ENCODE measurements at places on chromosomes 13 and 19. TPM values are rescaled to one million over a fixed set of nuclear protein-coding genes. Genes with fewer than 3 reads are reported as not detected.

GRCh38 chr19:38932425-38933179, 1.9 kb downstream of the MRPS12 start:
- peak; percentile 51 for DNase-seq

GRCh38 chr19:48218997-48219396, 36.7 kb downstream of the CARD8 start:
- no peak for DNase-seq

DNA sequence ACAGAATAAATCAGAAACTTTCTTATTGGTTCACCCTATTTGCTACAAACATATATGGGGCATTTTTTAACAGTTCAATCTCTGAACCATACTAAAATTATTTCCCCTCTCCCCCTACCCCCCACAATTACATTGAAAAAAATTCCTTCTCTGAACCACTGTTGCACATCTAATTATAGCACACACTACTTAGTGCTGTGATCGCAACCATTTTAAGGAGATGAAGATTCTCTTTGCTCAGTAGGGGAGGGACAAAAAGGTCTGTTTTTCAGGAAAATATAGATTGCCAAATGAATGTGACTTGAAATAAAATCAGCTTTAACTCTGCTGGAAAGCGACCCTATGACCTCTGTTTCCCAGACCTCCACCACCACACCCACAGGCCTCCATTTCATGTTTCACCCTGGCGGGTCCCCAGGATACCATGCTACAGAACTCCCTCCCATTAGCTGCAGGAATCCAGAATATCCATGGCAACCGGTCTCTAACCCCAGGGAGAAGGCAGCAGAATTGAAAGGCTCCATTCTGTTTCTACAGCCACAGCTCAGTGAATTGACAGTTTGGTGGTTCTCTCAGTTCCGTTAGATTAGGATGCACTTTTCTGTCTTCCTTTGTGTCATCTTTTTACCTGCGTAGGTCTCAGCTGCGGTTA, 286.3 kb downstream of the TBC1D4 start:
- no peak for DNase-seq

Gene LILRB1
- total RNA-seq, result not detected

- DNase-seq, result no peak
Measured at GRCh38 chr13:102694937-102695336, at the start of gene METTL21C. Gene METTL21C, minus strand, starts transcription at chr13:102695044. Its CDS starts 546 bp downstream, at chr13:102694498.

Gene IGFL4
- not detected for total RNA-seq

Gene CGB7
- total RNA-seq, result not detected

Gene HIF3A
- total RNA-seq, result not detected

GRCh38 chr13:60356970-60357369, 40.0 kb upstream of the TDRD3 start:
- DNase-seq, result no peak

- no peak for DNase-seq
Measured at GRCh38 chr13:109963960-109964563, 177.7 kb upstream of the IRS2 start.

Gene HIPK4
- 0.09 TPM for total RNA-seq

Gene MBD3L3
- total RNA-seq, result not detected

GRCh38 chr13:98103942-98104880, 38.7 kb upstream of the FARP1 start:
- no peak for DNase-seq

DNA sequence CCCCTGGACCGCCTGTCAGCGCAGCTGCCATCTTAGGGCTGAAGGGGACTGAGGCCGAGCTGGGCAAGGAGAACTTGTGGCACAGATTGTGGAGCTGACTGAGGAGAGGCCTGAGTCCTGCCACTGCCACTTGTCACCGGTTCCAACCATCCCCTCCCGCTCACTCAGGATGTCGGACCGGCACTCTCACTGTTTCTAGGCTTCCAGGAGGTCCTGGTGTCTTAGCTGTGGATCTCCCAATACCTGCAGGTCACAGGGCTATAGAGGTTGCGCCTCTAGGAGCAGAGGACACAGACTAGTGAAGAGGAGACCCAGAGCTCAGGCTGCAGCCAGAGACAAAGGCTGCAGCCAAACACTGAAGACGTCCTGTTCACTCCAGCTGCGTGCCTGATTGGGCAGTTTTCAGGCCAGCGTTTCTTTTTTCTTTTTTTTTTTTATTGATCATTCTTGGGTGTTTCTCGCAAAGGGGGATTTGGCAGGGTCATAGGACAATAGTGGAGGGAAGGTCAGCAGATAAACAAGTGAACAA, 15.3 kb upstream of the ZNF486 start:
- no peak for DNase-seq

Gene CPT1C
- total RNA-seq, result 4.4 TPM

Gene CAMSAP3
- total RNA-seq, result 0.89 TPM

Gene PCP2
- total RNA-seq, result 0.96 TPM
